ENCODE measurements at places on chromosomes 13 and 19. TPM values are rescaled to one million over a fixed set of nuclear protein-coding genes. Genes with fewer than 3 reads are reported as not detected.

DNA sequence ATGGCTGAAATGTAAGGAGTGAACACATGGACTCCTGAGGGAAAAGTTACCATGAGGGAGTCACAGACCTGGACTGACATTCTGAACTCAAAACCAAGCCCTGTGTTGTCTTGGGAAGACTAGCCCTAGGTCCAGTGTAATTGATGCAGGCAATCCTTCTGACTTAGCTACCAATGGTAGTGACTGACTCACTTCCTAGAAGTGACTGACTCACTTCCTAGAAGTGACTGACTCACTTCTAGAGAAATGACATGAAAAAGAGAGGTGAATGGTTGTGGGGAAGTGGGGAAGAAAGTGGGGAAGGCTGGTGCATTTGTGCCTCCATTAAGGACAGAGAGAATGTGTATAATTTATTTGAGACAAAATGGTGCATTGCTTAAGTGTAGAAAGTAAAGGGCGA, 49.9 kb downstream of the EDNRB start:
- no peaks in the 10 kb centered on the region for H3K36me3 ChIP-seq
- no peak for DNase-seq

DNA sequence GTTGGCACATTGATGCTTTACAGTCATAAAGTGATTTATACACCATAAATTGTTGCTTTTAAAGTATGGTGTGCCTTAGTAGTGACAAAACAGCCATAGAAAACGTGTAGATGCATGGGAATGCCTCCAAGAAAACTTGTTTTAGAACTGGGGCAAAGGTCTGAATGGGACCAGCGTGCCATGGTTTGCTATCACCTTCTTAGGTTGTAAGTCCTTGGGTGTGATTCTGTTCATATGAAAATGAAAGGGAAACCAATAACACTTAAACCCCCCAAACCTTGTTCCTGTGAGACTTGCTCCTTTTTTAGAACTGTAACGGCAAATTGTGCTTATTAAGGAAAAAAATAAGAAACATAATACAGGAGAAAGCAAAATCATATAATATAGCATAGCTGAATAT, 603.3 kb upstream of the SLITRK6 start:
- no peak overlapping the region for H3K4me3 ChIP-seq
- no peaks in the 10 kb centered on the region for H3K36me3 ChIP-seq
- no peaks in the 10 kb centered on the region for H3K27me3 ChIP-seq
- DNase-seq: no peak

GRCh38 chr13:44575741-44576350, at the start of gene TSC22D1:
Gene TSC22D1, minus strand, starts transcription at chr13:44576330. Its CDS starts 256 bp downstream, at chr13:44576074.
- H3K36me3 ChIP-seq: no peaks in the 10 kb centered on the region
- no peaks in the 10 kb centered on the region for H3K27me3 ChIP-seq
- peak; percentile 54 for DNase-seq
- H3K4me3 ChIP-seq: peak within 1 kb of the TSS; percentile 85

GRCh38 chr13:72199640-72200039, 332.6 kb upstream of the DACH1 start:
- H3K4me3 ChIP-seq: no peak overlapping the region
- H3K27me3 ChIP-seq: no peaks in the 10 kb centered on the region
- H3K4me1 ChIP-seq: no peaks in the 10 kb centered on the region
- no peak overlapping the region for H3K27ac ChIP-seq
- no peak for DNase-seq

Gene CAPN12
- 31.1 TPM for total RNA-seq

GRCh38 chr13:76808927-76809326, 77.3 kb downstream of the KCTD12 start:
- DNase-seq: no peak
- H3K4me1 ChIP-seq: no peaks in the 10 kb centered on the region
- H3K36me3 ChIP-seq: no peaks in the 10 kb centered on the region
- H3K4me3 ChIP-seq: no peak overlapping the region

GRCh38 chr19:52248241-52248640, 21.1 kb upstream of the ZNF766 start:
- no peaks in the 10 kb centered on the region for H3K36me3 ChIP-seq
- H3K4me1 ChIP-seq: no peaks in the 10 kb centered on the region
- no peak overlapping the region for H3K4me3 ChIP-seq
- no peak overlapping the region for H3K27ac ChIP-seq
- DNase-seq: peak; percentile 37

Gene TINCR
- total RNA-seq: 0.94 TPM

GRCh38 chr13:76329004-76329403, 557.2 kb downstream of the KCTD12 start:
- no peaks in the 10 kb centered on the region for H3K36me3 ChIP-seq
- no peaks in the 10 kb centered on the region for H3K4me1 ChIP-seq
- no peak for DNase-seq
- H3K4me3 ChIP-seq: no peak overlapping the region
- no peak overlapping the region for H3K27ac ChIP-seq

- no peaks in the 10 kb centered on the region for H3K36me3 ChIP-seq
- no peak overlapping the region for H3K4me3 ChIP-seq
- no peaks in the 10 kb centered on the region for H3K4me1 ChIP-seq
- no peak for DNase-seq
These were observed 52.8 kb upstream of the RAP2A start for GRCh38 chr13:97381189-97381588.

- no peak overlapping the region for H3K4me3 ChIP-seq
- peaks cover 21% of the 10 kb centered on the region for H3K36me3 ChIP-seq
- DNase-seq: no peak
- H3K27ac ChIP-seq: no peak overlapping the region
- H3K4me1 ChIP-seq: peaks cover 5% of the 10 kb centered on the region
- H3K27me3 ChIP-seq: no peaks in the 10 kb centered on the region
These were observed 9.1 kb upstream of the FKRP start for GRCh38 chr19:46736531-46737297.

- H3K27me3 ChIP-seq: no peaks in the 10 kb centered on the region
- peak; percentile 10 for DNase-seq
- no peaks in the 10 kb centered on the region for H3K4me1 ChIP-seq
- H3K27ac ChIP-seq: no peak overlapping the region
- no peaks in the 10 kb centered on the region for H3K36me3 ChIP-seq
These were observed 41.6 kb upstream of the RFC3 start for GRCh38 chr13:33776239-33776881.

- H3K27ac ChIP-seq: no peak overlapping the region
- H3K27me3 ChIP-seq: no peaks in the 10 kb centered on the region
- no peak overlapping the region for H3K4me3 ChIP-seq
- H3K36me3 ChIP-seq: no peaks in the 10 kb centered on the region
- H3K4me1 ChIP-seq: no peaks in the 10 kb centered on the region
These were observed 28.0 kb upstream of the RB1 start for GRCh38 chr13:48275507-48275906.

- H3K27ac ChIP-seq: no peak overlapping the region
- H3K4me3 ChIP-seq: no peak overlapping the region
- no peaks in the 10 kb centered on the region for H3K4me1 ChIP-seq
- H3K36me3 ChIP-seq: no peaks in the 10 kb centered on the region
- no peak for DNase-seq
These were observed 53.1 kb downstream of the ATP7B start for GRCh38 chr13:51958217-51958547.

DNA sequence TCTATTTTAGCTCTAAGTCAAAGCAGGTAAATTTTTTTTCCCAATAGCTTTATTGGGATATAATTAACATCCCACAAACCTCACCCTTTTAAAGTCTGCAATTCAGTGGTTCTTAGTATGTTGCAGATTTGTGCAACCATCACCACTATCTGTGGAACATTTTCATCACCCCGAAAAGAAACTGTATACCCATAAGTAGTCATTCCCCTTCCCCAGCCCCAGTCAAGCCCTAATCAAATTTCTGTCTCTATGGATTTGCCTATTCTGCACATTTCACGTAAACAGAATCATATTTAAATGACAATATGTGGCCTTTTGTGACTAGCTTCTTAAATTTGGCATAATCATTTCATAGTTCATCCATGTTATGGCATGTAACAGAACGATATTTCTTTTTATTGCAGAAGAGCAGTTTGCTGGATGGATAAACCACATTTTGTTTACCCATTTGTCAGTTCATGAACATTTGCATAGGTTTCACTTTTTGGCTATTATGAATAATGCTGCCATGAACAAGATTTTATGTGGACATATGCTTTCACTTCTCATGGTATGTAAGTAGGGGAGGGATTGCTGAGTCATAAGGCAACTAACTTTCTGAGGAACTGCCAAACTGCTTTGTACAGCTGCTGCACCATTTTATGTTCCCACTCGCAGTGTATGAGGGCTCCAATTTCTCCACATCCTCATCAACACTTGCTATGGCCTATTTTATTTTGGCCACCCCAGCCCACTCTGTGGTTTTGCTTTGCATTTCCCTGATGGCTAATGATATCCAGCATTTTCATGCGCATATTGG, 10.9 kb downstream of the SLC46A3 start:
- no peaks in the 10 kb centered on the region for H3K27me3 ChIP-seq

DNA sequence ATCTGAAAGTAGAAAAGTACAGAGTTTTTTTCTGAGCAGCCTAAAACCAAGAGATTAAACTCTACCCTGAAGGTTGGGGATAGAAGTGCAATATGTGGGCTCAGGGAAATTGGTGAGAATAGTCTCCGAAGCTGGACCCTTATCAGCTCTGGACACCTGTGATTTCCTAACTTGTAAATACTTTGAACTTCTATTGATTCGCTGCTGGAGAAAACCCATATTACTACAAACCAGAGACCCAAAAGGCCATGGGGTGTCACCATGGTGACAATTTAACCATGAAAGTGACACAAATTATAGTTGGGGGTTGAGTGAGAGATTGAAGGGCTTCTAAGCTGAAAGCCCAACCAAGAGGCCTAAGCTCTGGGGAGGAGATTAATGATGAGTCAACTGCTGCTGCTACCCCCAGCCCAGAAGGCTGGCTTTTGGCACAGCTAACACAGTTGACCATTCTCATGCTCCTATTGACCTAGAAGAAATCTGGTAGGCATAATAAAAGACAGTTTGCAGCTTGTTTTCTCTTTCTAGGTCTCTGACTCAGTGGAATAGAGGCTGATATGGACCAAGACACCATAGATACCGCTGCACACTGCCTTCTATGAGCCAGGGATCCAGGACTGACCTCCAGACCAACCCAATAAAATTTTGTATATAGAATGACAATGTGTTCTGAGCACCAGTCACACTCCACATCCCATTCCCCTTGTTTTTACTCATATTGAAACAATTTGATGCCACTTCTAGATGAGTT, 131.9 kb upstream of the FNDC3A start:
- DNase-seq: no peak
- no peaks in the 10 kb centered on the region for H3K36me3 ChIP-seq
- H3K4me3 ChIP-seq: no peak overlapping the region
- no peaks in the 10 kb centered on the region for H3K27me3 ChIP-seq

DNA sequence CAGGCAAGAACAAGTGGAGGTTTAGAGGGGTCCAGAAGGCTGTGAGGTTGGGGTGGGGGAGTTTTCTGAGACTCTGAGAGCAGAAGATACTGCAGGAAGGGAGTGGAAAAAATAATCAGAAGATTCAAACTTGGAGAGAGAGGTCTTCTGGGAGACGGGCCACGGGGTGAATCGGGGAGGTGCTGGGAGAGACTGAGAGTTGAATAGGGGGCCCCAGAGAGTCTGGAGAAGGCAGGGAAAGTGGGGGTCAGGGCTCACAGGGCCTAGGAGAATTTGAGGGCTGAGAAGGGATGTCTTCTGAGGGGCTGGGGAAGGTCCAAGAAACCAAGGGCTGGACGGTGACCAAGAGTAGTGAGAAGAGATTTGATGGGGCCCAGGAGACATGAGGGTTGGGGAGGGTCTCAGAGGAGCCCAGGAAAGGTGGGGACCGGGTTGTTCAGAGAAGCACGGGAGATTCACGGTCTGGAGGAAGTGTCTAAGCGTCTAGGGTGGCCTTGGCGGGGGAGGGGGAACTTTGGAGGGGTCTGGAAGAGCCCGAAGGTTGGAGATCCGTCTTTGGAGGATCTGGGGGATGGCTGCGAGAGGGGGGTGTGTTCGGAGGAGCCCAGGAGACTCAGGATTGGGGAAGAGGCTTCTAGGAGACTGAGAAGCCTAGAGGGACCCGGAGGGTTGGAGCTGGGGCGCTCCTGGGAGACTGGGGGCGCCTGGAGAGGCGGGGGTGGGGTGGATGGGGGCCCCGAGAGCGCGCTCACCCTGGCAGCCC, 1.5 kb downstream of the KCNC3 start:
- DNase-seq: no peak
- peaks cover 9% of the 10 kb centered on the region for H3K27me3 ChIP-seq
- peak overlapping the region; percentile 35 for H3K4me3 ChIP-seq

Gene LYL1
- total RNA-seq: 13.8 TPM

DNA sequence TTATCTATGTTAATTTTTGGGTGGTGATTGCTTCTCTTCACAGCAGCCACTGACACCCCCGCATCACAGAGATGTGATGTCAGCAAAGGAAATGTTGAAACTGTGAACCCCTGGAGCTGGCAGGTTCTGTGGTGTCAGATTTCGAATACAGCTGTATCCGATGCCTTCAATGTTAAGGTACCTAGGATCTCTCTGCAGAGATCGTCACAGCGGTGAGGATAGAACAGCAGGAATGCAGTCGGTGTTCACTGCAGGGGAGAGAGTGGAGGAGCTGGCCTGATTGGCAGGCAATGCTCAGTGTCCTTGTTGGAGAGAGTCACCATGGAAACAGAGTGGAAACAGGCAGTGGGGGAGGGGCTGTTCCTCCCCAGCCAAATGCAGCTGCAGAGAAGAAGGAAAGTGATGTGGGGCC, 79.5 kb upstream of the ZNF835 start:
- H3K36me3 ChIP-seq: no peaks in the 10 kb centered on the region
- no peaks in the 10 kb centered on the region for H3K4me1 ChIP-seq
- H3K27me3 ChIP-seq: no peaks in the 10 kb centered on the region
- no peak overlapping the region for H3K27ac ChIP-seq
- H3K4me3 ChIP-seq: no peak overlapping the region

DNA sequence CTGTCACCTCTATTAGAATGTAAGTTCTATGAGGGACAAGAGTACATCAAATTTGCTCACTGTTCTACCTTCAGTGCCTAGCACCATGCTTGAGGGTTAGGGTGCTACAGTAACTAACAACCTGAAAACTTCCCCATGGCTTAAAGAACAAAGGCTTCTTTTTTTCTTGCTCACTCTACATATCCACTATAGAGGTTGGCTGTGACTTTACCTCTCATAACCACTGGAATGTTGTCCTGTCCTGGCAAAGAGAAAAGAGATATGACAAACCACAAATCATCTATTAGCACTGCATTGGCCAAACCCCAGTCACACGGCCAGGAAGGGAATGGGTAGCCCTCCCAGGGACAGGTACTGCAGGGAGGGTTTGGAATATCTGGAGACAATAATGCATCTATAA, 23.2 kb upstream of the ACOD1 start:
- H3K36me3 ChIP-seq: no peaks in the 10 kb centered on the region
- no peak overlapping the region for H3K27ac ChIP-seq
- no peaks in the 10 kb centered on the region for H3K4me1 ChIP-seq
- DNase-seq: no peak
- H3K4me3 ChIP-seq: no peak overlapping the region

GRCh38 chr19:34676697-34677385, at the start of gene SCGB2B2:
Gene SCGB2B2, minus strand, starts transcription at chr19:34677159. Its CDS starts 82,596 bp downstream, at chr19:34594563.
- peaks cover 5% of the 10 kb centered on the region for H3K4me1 ChIP-seq
- peak within 1 kb of the TSS; percentile 95 for H3K27ac ChIP-seq
- peak; percentile 82 for DNase-seq
- H3K4me3 ChIP-seq: peak within 1 kb of the TSS; percentile 92
- no peaks in the 10 kb centered on the region for H3K27me3 ChIP-seq
